ENCODE measurements at places on chromosomes 3 and 15.

- DNase-seq = peak; percentile 70
Measured at GRCh38 chr3:196431181-196432136, 768 bp downstream of the UBXN7 start.

- no peak for DNase-seq
Measured at GRCh38 chr3:25775936-25776335, 7.3 kb downstream of the NGLY1 start.

GRCh38 chr3:33441225-33441976 lies 1.2 kb upstream of the UBP1 start:
- DNase-seq = no peak

DNA sequence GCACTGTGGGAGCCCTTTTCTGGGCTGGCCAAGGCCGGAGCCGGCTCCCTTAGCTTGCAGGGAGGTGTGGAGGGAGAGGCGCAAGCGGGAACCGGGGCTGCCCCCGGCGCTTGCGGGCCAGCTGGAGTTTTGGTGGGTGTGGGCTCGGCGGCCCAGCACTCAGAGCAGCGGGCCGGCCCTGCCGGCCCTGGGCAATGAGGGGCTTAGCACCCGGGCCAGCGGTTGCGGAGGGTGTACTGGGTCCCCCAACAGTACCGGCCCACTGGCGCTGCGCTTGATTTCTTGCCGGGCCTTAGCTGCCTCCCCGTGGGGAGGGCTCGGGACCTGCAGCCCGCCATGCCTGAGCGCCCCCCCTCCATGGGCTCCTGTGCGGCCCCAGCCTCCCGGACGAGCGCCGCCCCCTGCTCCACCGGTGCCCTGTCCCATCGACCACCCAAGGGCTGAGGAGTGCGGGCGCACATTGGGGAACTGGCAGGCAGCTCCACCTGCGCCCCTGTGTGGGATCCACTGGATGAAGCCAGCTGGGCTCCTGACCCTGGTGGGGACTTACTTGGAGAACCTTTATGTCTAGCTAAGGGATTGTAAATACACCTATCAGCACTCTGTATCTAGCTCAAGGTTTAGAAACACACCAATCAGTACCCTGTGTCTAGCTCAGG lies 707.7 kb downstream of the GRM7 start:
- DNase-seq = no peak

DNA sequence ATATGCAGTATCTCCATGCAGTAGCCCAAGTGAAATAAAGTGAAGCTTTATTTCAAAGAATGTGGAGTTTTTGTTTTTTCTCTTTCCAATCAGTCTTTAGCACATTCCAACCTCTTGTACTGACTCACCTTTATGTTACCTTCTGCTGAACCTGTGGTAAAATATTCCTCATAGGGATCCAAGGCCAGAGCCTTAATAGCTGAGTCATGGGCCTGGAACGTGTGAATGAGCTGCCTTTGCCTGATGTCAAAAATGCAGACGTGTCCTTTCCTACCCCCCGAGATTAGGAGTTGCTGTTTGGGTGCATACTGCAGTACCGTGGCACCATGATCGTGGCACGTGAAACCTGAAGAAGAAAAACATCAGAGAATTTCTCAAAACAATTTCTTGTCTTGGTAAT lies 108.5 kb downstream of the GLDN start:
- no peak for DNase-seq

- DNase-seq = no peak
Measured at GRCh38 chr15:90349821-90350220, 2.3 kb upstream of the ZNF774 start.

DNA sequence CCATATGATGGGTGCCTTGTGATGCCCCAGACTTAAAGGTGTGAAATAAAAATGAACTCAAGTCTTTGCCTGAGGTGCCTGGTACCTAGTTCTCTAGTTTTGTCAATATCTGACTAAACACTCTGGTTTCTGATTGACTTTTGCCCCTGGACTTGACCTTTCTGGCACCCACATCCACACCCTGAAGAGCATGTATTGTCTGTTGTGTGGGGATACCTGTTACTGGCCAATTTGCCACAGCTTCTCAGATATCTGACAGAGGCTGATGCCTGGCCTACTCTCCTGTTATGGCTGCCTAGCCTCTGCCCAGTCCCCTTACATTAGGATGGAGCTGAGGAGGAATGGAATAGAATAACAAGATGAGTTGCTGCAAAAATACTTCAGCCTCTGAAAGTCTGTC lies 3.6 kb downstream of the ZBTB38 start:
- DNase-seq = no peak

GRCh38 chr15:36370731-36371112 lies 208.7 kb upstream of the CDIN1 start:
- peak; percentile 57 for DNase-seq

GRCh38 chr3:7266551-7266950 lies 405.6 kb downstream of the GRM7 start:
- DNase-seq = no peak

DNA sequence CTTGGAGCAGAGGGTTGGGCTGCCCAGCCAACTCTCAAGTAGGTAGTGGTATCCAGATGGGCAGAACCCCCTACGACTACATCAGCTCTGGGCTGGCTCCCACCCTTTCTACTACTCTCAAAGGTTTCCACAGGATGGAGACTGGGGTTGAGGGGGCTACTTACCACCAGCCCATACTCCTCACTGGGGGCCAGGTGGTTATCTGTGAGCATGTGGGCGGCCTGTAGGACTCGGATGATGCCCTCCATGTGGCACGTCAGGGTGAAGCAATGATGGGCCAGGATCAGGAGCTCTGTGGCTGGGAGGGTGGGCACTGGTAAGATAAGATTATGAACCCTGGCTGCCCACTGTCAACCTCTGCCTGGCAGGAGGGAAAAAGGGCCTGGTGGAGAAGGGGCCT lies 33.4 kb downstream of the EIF3J start:
- no peak for DNase-seq

GRCh38 chr3:113002679-113003078 lies 11.9 kb downstream of the GTPBP8 start:
- no peak for DNase-seq

DNA sequence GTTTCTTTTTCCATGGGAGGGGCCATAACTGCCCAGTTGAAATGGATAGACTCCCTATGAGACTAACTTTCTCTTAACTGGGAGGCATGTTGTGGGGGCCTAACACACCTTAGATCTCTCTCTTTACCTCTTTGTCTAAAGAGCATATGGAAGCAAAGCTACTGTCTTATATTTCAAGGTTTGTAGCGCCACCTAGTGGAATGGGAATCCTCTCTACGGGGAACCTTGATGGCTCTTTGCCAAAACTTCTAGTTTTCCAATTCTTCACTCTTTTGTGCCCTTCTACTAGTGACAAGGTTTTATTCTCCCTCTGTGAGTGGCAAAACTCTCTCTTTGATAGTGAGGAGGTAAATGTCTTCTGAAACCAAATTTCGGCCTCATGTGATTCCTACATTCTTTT lies 1030.4 kb upstream of the CADM2 start:
- DNase-seq = no peak

- no peak for DNase-seq
Measured at GRCh38 chr3:177396733-177397132, 199.5 kb upstream of the TBL1XR1 start.

DNA sequence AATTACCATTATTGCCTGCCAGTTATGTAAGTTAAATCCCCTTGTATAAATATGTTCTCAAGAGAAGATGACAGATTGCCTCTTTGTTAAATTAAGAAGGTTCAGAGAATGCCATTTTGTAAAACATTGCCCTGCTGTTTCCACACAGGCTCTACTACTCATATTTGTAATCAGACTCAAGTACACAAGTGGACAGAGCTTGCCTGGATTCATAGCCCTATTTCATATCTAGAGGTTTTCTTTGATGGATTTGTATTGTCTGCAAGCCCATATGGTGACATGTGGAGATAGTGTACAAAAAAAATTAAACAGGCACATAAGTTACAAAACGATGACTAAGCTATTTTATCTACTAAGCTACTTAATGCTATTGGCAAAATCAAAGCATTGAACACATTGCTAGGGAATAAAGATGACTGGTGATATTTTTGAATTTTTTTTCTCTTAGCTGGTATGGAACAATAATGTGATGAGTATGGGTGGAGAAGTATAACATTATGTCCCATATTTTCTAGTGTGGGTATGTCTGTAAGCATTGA lies 1286.6 kb upstream of the ALCAM start:
- no peak for DNase-seq

DNA sequence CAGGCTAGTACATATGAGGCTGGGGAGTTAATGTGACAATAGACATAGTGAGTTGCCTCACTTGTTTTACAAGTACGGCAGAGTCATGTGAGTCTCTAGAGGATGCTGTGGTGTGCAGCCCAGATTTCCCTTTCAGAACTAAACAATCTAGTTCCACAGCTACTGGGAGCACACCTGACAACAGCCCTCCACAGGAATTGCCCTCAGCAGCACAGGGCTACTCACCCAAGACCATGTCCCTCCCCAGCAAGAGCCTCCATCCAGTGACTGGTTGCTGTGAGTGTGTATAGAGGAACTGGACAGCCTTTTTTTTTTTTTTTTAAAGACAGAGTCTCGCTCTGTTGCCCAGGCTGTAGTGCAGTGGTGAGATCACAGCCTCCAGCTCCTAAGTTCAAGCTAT lies 40.2 kb upstream of the UBE2E2 start:
- DNase-seq = no peak

- no peak for DNase-seq
Measured at GRCh38 chr15:51969728-51970127, 1.9 kb downstream of the LEO1 start.

DNA sequence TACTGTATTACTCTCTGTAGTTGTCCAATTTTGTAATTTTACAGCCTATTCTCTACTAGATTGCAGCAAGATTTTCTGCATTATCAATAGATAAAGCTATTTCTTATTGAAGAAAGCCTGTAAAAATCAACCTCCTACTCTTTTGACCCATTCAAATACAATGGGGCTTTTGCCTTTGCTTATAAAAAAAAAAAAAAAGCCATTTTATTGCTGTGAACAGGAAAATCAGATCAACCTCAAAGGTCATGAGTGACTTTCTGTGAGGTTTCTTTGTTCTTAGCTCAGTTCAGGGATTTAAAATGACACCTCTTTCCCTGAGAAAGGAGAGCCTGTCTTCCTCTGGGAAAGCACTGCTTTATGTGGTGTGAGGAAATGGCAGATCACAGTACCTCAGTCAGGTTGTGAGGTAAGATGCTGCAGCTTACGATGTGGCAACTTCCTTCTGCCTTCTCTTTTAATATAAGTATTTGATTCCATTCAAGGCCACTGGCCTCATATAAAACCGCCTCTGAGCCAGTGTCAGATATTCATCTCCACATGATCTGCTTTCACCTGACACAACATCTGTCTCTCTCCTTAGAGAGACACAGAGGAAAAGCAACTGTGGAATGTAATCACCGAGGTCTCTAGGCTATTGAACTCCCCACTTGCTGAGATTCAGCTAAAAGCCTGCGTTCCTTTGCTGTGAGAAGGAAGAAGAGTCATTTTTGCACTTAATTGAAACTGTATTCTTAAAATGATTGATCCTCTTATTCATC lies 161.5 kb upstream of the MB21D2 start:
- DNase-seq = no peak

DNA sequence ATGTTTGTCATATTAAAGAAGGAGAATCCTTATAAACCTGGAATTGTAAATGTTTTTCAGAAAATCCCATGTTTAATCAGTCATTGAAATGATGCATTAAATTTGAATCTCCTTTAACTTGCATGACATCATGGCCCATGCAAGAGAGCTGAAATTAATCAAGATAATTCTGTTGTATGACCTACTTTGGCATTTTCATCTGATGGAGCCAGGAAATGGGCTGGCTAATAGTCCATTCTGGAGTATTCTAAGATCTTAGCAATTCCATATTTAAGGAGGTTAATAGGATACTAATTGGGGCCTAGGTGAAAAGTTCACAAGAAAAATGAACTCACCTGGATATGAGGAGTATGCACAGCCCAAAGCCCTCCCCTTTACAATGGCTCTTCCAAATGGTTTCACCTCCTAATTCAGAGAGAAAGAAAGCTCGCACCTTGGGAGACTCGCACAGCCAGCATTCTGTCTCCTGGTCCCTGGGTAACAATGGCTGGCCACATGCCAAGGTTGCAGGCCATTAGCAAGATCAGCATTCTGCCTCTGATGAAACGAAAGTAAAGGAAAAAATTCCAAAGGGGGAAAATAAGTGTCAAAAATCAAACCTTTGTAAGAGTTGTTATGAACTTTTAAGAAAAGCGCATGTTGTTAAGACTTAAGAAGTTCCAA lies 786.4 kb downstream of the MCTP2 start:
- DNase-seq = peak; percentile 87

DNA sequence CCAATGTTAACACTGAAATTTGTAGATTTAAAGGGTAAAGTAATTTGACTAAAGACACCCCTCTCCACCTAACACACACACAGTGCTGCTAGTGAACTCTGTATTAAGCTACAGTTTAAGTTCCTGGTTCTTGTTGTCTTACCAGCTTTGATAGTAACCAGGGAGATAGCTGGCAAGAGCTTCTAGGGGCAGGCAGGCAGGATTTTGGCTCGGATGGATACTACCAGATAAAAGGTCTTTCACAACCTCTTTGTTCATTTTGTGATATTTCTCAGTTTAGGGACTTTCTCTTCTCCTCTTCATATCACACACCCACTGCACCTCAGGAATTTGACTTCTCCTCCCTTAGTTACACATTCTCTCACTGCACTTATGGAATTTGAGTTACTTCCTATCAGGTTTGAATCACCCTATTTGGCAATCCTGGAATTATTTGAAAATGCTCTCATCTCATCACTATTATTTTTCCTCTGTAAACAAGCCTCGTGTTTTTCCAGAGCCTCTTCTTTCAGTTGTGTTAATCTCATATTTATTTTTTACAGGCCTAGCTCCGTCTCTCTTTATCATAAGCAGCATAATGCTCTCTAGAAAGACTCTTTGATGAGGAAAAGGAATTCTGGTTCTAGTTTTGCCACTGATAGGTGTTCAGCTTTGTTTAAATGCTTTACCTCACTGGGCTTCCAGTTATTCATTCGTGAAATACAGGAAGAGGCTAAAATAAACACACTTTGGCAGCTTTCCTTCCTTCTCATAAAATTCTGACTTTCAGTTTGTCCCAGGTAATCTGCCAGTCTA lies 23.0 kb upstream of the CLDN1 start:
- DNase-seq = peak; percentile 75

DNA sequence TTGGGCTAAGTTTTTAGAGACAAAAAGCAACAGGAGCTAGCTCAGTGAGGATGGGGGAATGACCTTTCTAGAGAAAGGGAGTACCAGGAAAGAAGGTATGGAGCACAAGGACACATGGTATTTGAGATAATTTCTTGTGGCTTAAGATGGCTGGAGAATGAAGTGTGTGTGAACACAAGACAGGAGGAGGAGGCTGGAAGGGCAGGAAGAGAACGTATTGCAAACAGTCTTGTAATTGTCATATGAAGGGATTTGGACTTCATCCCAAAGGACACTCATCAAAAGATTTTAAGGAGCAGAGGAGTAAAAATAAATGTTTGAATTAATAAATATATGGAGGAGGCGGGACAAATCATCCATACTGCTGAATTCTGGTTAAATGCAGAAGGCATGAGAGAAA lies 268.6 kb upstream of the NR2E3 start:
- no peak for DNase-seq

DNA sequence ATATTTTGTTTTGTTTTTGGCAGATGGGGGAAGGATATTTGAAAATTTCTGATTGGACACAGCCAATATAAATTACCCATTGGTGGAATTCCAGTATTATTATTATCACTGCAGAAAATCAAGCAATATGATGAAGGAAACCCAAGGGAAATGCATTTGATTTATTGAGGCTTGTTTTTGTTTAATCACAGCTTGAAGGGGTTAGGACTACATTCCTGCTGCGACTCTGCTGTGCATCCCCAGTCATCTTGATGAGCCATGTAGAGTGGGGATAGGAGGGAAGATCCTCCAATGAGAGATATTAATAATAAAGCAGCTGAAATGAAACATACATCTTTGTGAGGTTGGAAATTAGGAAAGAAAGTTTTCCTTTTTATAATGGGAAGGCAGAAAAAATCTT lies 208.6 kb downstream of the GAP43 start:
- DNase-seq = no peak

All from endothelial cell of umbilical vein (primary cell).